ENCODE measurements at places on chromosomes 1 and 21.

DNA sequence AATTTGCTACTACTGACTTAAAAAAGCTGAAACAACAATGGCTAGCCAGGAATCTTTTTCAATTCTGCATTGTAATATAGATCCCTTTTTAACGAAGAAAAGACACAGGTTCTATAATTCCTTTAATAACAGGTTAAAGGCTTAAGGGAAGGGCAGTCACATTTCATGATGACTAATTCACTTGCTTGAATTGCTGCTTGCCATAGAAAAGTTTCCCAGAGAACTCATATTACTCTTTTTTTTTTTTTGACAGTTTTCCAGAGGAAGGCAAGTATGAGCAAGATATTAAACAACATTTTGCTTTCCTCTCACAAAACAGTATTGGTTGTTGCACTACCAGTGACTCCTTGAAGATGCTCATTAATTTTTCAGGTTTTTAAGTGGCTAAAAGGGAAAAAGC lies 60.9 kb downstream of the IL23R start:
- DNase-seq = no peak

DNA sequence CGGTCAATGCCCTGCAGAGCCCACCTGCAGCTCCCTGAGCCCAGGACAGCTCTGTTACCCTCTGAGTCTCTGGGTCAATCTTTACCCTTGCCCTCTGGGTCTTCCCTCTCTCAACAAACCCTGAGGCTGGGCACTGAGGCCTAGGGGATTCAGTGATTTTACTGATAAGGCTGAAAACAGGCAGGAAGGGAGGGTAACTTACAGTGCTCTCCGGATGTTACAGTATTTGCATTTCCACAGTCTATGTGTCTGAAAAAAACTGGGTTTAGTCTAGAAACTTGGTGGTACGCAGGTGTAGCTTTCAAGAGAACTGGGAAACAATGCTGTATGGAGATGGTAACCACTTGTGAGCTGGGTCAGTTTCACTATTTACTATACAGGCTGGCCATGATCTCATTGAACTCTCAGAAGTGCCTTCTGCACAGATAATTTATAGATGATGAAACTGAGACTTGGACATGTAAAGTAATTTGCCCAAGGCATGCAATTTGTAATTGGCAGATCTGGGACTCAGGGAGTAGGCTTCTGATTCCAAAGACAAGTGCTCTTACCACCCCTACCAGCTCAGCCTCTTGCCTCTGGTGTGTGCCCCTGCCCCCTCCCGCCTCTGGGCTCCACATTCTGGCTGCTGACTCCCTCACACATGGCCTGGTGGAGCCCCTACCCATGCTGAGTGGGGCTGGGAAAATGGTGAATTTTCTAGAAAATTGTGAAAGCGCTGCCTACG lies 48.8 kb downstream of the TENT5C start:
- no peak for DNase-seq

DNA sequence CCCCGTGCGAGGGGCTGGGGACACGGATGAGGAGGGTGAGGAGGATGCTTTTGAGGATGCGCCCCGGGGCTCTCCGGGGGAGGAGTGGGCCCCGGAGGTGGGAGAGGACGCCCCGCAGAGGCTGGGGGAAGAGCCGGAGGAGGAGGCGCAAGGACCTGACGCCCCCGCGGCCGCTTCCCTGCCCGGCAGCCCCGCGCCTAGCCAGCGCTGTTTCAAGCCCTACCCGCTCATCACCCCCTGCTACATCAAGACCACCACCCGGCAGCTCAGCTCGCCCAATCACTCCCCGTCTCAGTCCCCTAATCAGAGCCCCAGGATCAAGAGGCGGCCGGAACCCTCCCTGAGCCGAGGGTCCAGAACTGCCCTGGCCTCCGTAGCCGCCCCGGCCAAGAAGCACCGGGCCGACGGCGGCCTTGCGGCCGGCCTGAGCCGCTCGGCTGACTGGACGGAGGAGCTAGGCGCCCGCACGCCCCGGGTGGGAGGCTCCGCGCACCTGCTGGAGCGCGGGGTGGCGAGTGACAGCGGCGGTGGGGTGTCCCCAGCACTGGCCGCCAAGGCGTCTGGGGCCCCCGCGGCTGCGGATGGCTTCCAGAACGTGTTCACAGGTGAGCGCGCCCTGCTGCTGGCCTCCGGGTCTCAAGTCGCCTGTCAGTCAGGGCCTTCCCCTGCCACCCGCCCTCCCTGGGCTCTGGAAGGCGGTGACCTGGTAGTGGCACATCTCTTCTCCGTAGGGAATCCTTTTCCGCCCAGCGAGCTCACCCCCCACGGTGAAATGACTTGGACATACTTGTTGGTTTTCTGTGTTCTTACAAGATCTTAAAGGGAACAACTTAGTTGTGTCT lies 1.7 kb downstream of the FMN2 start:
- no peak for DNase-seq

DNA sequence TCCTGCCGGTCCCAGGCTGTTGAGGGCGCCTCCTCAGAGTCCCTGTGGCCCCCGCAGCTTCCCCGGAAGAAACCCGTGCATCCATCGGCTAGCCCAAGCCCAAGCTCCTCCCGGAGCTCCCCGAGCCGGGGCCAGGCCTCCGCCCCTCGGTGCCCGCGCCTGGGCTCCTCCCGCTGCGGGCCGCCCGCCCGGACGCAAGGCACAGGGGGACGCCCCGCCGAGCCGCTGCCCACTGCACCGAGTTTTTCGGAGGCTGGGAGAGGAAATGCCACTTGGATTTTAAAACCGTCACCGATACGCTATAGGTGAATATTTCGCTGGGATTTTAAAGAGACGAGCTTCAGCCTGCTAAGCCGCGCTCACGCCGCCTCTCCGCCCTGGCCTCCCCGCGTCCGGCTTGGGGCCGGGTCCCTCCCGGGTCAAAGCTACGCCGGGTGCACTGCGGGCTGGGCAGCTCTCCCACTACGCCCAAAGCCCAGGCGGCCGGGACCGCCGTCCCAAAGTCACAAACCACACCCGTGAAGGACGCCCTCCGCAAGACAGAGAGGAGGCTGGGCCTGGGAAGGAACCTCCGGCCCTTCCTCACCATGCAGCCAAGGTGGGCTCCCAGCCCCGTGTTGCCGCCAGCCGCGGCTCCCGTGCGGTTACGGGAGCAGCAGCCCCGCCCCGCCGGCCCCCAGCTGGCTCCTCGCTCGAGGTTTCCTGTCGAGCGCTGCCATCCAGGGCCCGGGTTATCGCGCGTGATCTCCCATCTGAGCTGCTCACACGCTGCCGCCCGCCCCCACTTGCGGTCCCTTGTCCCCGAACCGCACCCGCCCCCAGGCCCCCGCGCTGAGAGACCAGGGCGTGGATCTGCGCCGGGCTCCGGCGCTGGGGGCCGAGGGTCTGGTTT lies 63.2 kb downstream of the CD247 start:
- peak; percentile 52 for DNase-seq

GRCh38 chr1:187871177-187871845 lies 1042.6 kb downstream of the PLA2G4A start:
- DNase-seq = no peak

DNA sequence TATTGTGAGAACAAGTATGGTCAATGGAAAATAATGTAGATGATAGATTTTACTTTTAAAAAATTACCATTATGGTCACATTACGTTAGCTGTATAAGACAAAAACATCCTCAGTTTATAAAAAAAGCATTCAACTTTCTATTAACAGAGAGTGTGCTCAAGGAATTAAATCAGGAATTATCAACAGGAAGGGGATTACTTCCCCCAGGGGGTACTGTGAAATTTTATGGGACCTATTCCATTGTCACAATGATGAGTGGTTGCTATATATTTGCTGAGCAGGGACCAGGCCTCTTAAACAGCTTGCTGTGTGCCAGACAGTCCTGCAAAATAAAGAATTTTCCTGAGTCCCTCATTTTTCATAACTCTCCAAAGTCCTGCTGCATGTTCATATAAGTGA lies 21.2 kb downstream of the JAM2 start:
- no peak for DNase-seq

GRCh38 chr1:13699936-13700520 lies at the start of gene PRDM2:
TSS of gene PRDM2 (plus strand) at chr1:13700188. CDS start at chr1:13715606, 15,418 bp downstream.
- peak; percentile 33 for DNase-seq

- DNase-seq = no peak
Observed at GRCh38 chr21:44483288-44484237, 28.3 kb downstream of the LRRC3 start.

GRCh38 chr1:81158592-81158991 lies 642.1 kb upstream of the ADGRL2 start:
- no peak for DNase-seq

GRCh38 chr1:226790545-226791181 lies 51.6 kb upstream of the ITPKB start:
- no peak for DNase-seq

GRCh38 chr1:103256490-103256889 lies 148.2 kb upstream of the COL11A1 start:
- no peak for DNase-seq

- no peak for DNase-seq
Observed at GRCh38 chr1:156438278-156438987, 62.1 kb downstream of the MEF2D start.

DNA sequence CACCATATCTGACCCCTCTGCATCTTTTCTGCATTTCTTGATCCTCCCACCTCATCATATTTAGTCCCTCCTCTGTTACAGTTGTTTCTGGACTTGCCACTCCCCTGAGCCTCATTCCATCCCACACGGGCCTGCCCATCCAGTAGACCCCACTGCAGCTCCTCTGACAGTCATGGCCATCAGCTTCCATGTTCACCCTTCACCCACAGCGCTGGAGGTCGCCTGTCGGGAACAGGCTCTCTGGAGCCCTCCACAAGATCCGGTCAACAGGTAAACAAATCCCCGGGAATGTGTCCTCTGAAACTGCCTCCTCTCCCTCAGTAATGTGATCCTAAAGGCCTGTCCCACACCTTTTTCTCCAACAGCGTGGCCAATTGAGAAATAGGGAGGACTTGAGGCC lies 31.3 kb downstream of the SYF2 start:
- no peak for DNase-seq

DNA sequence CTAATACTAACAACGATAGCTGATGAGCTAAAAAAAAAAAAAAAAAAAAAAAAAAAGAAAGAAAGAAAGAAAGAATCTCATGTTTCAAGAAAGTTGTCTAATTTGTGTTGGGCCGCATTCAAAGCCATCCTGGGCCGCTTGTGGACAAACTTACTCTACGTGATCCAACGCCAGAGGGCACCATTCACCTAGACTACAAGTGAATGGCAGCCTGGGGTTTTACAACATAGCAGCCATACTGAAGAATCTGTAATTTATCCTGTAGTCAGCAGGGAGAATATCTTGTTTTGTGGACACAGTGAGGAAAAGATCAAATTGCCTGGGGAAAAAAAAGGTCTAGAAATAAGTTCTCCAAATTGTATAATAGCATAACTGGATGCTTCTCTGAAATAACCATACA lies 47.0 kb downstream of the CYP2J2 start:
- peak; percentile 9 for DNase-seq

DNA sequence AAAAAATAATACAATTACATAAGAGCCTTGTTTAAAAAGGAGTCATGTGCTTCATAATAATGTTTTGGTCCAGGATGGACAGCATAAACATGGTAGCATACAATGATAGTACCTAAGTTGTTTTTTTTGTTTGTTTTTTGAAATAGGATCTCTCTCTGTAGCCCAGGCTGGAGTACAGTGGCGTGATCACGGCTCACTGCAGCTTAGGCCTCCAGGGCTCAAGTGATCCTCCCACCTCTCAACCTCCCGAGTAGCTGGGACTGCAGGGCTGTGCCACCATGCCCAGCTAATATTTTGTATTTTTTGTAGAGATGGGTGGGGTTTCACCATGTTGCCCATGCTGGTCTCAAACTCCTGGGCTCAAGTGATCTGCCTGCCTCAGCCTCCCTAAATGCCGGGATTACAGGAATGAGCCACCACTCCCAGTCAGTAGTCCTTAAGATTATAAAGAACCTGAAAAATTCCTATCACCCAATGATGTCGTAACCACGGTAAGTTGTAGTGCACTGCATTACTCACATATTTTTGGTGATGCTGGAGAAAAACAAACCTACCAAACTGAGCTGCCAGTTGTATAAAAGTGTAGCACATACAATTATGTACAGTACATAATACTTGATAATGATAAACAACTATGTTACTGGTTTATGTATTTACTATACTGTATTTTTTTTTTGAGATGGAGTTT lies 22.4 kb upstream of the RCOR3 start:
- DNase-seq = no peak

- DNase-seq = no peak
Observed at GRCh38 chr1:116534014-116534739, 36.6 kb downstream of the CD58 start.

DNA sequence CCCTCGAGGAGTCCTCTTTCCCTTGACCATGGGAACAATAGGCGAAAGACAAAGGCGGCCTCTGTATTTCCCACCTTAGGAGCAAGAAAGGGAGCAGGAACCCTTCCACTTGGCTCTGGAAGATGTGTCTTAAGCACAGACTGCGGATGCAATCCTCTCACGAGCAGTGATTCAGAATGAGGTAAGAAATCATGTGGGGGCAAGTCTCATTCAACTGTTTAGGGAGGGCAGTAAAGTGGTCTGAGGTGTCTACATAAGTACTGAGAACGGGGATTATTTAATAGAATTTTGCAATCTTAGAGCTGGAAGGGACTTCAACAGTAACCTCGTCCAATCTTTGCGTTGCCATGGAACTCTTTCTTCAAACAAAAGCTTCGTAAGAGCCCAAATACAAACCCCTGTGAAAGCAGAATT lies 1.6 kb upstream of the DYRK3 start:
- DNase-seq = no peak

DNA sequence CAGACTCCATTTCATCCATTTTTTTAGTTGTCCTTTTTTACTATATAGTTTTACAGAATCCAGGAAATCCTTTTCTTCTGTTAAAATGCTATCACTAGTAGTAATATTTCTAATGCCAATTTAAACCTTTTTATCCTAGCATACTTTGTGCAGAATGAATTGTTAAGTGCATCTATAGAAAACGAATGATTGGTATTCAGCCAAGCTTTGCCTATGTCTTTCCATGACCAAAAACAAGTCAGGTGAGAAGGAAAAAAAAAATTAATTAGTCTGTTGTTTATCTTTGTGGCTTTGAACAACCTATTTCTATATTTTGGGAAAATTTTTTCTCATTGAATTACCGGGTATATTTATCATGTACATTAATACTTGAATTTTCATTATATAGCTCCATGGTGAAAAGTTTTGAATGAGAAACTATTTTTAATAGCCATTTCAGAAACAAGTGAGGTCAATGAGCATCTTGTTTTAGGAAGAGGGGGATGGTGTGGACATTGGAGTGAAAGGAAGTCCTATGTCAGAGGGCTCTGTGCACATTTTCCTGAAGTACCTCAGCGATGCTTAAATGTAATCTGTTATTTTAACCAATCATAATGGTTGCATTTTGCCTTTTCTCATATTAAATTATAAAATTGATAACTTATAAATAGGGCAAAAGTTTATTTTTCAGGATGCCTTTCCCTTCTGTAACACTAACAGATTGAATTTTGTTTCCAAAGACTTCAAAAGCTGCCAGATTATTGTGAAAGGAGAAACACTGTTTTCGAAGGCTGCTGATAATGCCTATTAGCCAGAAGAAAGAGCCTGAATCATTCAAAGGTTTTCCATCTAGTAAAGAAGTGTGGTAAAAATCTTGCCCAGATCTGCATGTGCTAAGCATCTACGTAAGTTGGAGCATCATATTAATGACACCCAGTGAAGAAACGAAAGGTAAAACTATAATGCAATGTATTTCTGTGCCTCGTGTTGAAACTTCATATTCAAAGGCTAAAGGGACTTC lies 73.8 kb upstream of the S1PR1 start:
- DNase-seq = no peak

Measured in stimulated activated CD4-positive, alpha-beta T cell treated with anti-CD3 and anti-CD28 coated beads, Interleukin-1b, Interleukin-23, amount 100 ng/mL, for 1 hour (primary cell).